Omental fat pad (tissue), 4 donors: ENCODE measurements at places on chromosomes 2 and 18. TPM values are rescaled to one million over a fixed set of nuclear protein-coding genes. Genes with fewer than 3 reads are reported as not detected.

- DNase-seq: no peak
Observed at GRCh38 chr2:236166796-236167296, 1.3 kb downstream of the GBX2 start.

COL4A3 gene
- 0.37 TPM for total RNA-seq

DNA sequence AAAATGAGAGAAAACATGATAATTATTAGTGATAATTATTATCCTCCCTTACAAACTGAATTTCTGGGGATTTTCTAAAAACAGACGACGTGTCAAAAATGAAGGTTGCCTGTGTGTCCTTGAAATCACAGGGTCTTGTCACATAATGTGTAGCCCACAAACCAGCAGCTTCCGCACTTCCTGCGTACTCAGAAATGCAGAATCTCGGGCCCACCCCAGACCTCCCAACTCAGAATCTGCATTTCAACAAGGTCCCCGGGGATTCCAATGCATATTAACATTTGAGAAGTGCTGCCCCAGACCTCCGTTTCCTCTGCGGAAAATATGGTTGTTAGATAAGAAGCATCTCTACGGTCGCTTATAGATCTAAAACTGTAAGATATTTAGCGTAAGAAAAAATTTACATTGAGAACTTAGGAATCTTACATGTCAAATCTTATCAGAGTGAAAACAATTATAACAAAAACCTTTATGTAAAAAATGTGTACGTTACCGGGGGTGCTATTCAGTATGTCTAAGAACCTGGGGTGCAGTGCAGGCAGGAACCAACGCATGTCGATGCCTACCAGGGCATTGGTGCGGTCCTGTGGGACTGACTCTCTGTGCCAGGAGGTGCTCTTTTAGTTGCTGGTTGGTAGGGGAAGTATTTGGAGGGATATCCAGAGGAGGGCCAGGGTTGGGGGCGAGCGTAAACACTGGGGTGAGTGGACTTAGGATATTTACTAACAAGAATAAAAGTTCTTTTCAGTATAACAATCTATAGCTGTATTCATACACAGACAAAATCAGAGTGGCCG is 15.2 kb downstream of the CDKL4 start:
- no peak for DNase-seq

RND3 gene
- 214 TPM for total RNA-seq

GAL3ST2 gene
- total RNA-seq: 3.1 TPM

DNA sequence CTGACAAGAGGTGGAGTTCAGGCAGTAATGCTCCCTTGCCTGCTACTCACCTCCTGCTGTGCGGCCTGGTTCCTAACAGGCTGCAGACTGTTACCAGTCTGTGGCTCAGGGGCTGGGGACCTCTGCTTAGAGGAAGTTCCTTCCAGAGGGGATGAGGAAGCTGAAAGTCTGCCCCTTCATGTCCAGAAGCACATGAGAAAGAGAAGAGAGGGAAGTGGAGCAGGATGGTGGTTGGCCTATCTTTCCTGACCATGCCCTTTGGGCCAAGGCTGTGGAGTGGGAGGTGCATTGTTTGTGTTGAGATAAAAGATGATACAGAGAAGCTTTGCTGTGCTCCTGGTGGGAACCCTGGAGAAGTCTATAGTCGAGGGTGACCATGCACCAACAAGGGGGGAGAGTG is 112.5 kb downstream of the LPIN1 start:
- DNase-seq: no peak

- DNase-seq: no peak
Observed at GRCh38 chr18:22103647-22104031, 65.8 kb upstream of the GATA6 start.

CLIP4 gene
- total RNA-seq: 51.5 TPM

DNA sequence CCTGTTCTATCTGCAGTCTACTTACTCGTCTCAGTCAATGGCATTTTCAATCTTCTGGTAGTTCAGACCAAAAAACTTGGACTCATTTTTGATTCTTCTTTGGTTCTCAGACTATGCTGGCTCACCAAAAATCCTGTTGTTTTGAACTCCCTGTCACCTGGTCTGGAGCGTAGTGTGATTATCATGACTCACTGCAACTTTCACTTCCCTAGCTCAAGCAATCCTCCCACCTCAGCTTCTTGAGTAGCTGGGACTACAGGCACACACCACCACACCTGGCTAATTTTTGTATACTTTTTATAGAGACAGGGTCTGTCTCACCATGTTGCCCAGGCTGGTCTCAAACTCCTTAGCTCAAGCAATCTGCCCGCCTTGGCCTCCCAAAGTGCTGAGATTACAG is 163.3 kb upstream of the CDH7 start:
- DNase-seq: no peak

UGT1A10 gene
- total RNA-seq: not detected

GRCh38 chr2:209208211-209208610 is 215.6 kb upstream of the MAP2 start:
- DNase-seq: no peak

GRCh38 chr2:202408546-202409140 is 32.5 kb downstream of the BMPR2 start:
- DNase-seq: no peak

- DNase-seq: no peak
Observed at GRCh38 chr18:80126797-80127196, 17.7 kb downstream of the ADNP2 start.

GRCh38 chr2:206480161-206480560 is 36.8 kb downstream of the ADAM23 start:
- no peak for DNase-seq

DNA sequence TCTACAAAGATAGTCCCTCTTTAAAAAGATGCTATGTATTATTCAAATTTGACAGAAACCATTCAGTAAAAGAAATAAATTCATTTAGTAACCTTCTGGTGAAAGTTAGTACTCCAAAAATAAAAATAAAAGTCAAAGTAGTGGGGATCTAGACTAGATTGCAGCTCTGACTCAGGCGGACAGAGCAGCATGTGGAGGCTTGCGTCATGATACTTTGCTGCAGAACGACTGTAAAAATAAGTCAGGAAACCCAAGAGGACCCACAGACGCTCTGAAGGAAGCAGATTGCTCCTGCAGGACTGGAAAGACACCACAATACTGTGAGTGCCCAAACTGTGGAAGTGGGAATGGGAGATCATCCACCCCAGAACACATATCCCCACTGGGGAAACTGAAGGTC is 301.9 kb downstream of the RIT2 start:
- no peak for DNase-seq

ICOS gene
- total RNA-seq: 3.2 TPM

PSMA8 gene
- total RNA-seq: not detected

- DNase-seq: no peak
Observed at GRCh38 chr2:181643151-181643550, 13.8 kb downstream of the CERKL start.

DNA sequence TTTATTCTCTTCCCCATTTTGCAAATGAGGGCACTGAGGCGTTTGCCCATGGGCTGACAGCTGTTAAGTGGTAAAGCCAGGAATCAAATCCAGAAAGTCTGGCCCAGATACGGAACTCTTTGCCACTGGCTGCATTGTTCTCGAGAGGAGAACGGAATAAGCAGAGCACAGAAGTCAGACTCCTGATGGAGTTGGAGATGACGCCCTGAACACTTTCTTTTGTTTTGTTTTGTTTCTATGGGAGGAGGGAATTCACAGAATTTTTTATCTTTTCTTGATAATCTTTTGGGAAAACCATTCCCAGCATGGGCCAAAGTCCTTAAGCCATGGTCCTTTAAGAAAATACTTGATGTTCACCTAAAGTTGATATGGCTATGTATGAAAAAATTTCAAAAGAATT is 322.2 kb downstream of the RDH14 start:
- DNase-seq: no peak

GRCh38 chr18:3616142-3616541 is 166.2 kb downstream of the TGIF1 start:
- no peak for DNase-seq

GRCh38 chr2:12243381-12243780 is 473.4 kb upstream of the TRIB2 start:
- no peak for DNase-seq

GRCh38 chr18:28905509-28905908 is 728.6 kb upstream of the CDH2 start:
- no peak for DNase-seq

- no peak for DNase-seq
Observed at GRCh38 chr2:165535471-165535870, 66.0 kb downstream of the CSRNP3 start.

GRCh38 chr2:222747526-222748160 is 76.2 kb downstream of the MOGAT1 start:
- DNase-seq: no peak

GPR55 gene
- total RNA-seq: not detected

DNA sequence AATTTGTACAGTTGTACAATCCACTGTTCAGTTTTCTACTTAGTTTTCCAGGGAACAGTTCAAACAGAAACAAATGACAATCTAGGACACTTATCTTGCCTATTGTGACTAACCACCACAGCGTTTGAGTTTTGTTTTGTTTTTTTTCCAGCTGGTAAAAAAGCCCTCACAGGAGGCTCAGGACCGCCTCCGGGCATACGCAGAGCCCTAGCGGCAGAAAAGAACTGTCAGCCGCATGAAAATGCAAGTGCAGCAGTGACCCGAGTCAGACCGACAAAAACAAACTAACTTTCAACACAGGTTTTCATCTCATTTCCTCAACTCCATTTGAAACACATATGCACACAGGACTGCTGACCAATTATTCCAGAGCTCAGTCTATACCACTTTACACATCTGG is 68.6 kb downstream of the STEAP3 start:
- no peak for DNase-seq

CRYGC gene
- total RNA-seq: not detected

TLX2 gene
- not detected for total RNA-seq

DNA sequence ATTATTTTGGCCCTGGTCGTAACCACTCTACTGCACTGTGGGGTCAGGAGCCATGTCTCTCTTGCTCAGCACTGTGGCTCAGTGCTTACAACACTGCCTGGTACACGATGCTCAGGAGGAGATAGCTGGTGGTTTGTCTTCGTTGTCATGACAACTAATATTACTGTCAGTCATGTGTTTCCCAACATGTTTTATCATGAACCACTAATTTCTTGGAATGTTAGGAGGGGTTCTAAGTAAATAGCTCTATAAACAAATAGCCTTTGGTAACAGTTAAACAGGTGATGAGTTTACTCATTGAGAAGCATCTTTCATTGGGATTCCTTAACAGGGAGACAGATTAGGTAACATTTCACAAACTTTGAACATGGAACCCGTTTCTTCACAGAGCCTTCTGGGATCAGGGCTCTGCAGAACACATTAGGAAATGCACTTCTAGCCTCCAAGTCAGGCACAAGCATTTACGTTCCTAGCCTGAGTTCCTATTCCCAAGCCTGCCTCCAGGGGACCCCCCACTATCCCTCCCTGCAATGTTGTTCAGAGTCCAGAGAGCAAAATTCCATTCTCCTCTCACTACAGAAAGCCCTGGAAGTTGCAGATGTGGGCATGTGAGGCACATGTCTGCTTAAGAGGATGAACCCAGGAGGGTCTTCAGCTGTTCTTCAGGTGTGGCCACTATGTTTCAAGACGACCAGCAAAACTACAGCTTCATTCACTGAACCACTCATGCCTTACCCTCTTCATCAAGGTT is 6.4 kb upstream of the RBM44 start:
- DNase-seq: no peak

DNA sequence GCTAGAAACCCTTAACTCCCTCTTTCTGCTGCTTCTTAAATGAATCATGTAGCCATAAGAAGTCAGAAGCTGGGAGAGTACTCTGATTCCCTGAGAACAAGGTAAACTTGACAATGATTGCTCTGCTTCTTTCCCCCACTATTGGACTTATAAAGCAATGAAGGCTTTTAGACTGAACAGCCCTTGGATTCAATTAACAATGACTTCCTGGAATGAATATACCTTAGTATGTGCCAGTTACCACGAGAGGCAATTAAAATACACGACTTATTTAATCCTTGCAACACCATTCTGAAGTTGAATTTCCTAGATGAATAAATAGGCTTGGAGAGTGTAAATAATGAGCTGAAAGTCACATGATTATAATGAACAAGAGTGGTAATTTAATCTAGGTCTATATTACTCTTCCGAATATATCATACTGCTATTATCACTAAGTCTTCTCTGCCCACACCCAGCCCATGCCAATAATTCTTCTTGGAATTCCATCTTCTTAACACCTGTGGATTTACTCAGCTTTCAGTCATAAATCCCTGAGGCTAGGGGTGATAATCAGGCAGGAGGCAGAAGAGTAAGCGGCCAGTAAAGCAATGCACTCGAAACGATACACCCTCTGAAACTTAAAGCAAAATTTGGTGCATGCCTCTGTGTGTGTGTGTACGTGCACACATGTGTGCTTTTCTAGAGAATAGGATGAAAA is 170.2 kb downstream of the ATAD2B start:
- no peak for DNase-seq

MYO7B gene
- 0.12 TPM for total RNA-seq

DNA sequence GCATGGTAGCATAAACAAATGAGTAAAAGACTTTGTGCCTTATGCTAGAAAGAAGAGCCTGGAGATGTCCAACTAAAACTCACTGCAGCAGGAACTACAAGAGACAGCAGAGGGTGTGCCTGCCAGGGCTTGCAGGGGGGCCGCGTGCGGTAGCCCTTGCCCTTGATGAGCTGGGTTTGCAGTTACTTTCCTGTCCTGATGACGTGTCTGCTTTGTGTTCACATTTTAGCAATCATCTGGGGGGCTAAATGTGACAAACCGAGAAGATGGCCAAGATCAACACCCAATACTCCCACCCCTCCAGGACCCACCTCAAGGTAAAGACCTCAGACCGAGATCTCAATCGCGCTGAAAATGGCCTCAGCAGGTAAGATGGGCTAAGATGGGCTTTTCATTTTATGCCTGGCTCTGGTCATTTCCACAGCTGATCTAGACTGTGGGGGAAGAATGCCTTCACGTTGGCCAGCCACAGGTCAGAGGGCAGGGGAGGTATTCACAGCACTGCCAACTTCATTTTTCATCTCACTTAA is 23.5 kb downstream of the CNGA3 start:
- no peak for DNase-seq

MC5R gene
- 1.2 TPM for total RNA-seq

DNA sequence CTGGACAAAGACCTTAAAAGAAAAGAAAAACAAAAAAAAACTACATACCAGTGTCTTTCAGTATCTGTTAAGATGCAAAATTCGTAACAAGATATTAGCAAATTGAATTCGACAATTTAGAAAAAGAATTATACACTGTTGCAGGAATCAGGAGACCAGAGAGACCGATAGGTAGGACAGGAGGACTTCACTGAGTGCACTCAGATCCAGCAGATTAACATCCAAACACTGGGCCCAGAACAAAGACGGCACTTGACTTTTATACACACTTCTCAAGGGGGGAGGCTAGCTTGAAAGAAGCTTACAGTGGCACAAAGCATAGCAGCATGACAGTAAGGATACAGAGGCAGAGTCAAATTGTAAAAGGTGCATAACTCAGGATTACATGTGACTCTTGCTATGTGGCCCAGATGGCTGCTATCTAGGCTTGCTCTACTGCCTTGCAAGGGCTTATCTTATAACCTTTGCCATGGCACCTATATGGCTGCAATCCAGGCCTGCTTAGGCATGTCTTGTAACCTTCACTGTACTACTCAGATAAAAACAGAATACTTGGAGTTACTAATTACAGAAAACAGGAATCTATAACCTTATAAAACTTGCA is 507.3 kb upstream of the LRRTM4 start:
- DNase-seq: no peak
